NCI-H510A treated with DMSO at 0.1 percent for 48 hours (cell line): ENCODE measurements at places on chromosomes 16 and 17.

GRCh38 chr16:86805188-86805587 lies 226.8 kb downstream of the FOXL1 start:
- no peak for DNase-seq

- DNase-seq, result no peak
Observed at GRCh38 chr17:12853921-12854320, 64.6 kb downstream of the ARHGAP44 start.

DNA sequence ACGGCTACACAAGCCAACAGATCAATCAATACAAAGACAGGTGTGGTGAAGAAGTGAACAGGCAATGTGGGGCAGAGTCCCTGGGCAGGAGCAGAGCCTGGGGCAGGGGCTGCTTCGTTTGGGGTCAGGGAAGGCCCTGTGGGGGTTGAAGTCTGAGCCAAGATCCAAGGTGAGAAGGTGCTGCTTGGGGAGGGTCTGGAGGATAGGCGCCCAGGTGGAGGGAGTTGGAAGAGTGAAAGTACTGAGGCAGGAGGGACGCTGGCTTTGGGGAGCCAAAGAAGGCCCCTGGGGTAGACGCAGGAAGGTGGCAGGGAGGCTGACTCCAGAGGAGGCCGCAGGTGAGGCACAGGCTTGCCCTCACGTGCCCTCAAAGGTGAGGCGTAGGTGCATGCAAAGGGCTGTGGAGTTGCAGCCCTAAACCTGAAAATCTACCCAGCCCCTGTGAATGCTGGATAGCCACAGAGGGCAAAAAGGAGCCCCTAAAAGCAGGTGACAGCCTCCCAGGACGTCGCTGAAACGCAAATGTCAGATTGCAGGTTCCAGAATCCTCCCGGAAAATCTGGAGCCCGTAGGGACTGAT lies 33.3 kb downstream of the WFDC1 start:
- DNase-seq, result no peak

GRCh38 chr17:82231312-82231561 lies 2.4 kb downstream of the SLC16A3 start:
- DNase-seq, result no peak

DNA sequence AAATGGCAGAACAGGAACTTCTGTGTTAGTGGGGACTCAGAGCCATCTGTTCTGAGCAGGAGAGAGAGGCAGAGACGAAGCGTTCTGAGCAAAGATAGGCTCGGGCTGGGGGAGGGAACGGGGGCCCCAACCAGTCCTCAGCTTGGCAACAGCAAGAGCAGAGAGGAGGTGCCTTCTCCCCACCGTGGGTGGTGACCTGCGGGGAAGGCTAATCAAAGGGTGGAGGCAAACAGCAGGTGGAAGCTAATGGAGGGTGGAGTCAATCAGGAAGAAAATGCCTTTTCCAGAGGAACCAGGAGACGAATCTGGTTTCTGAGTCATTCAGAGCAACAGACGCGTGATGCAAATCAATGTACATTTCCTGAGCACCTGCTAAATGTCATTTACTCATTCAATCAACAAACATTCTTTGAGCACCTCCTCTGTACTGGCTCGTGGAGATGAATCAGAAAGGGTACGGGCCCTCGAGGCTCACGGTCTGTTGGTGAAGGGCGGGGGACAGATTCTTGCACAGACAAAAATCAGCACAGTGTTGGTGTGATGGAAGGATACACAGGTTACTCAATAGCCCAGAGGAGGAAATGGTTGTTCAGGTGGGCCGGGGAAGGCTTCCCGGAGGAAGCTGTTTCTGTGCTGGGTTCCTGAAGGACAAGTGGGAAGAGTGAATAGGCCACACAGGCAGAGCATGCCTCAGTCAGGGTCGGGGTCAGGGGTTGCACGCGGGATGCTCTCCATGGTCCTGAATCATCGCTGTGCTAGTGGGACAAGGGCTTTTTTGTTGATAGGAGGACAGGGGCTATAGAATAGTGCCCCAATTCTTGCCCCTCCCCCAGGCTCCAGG lies 5.7 kb upstream of the SPNS2 start:
- peak; percentile 17 for DNase-seq

DNA sequence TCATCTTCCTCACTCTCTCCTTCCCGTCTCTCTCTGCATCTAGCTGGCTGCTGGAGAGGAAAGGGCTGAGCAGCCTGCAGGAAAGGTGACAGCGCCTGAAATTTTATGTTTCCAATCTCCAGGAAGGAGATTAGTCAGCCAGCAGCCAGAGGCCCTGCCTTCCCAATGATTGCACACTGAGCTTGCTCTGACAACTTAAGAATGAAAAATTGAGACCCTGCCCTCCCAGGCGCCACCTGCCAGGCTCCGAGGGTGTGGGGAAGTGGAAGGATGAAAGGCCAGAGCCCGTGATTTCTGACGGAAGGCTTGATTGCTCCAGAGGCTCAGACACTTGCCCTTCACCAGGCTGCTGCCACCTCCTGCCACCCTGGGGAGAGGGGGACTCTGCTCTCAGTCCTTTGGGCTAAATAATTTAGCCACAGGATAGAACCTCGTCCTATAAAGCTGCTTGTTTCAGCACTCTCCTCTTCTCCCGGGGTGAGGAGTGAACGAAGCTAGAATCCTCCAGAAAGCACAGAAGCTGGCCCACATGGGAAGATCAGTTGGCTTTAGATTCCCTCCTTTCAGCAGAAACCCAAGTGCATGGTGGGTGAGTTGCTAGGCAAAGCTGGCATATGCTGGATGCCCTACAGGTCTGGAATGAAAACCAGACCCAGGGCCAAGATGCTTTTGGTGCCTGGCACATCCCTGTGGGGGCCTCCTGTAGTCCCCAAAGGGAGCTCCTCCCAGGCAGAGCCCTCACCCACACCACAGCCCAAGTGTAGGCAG lies 33.5 kb downstream of the GRIN2C start:
- DNase-seq, result no peak

- no peak for DNase-seq
Observed at GRCh38 chr16:90048347-90048722, 28.8 kb downstream of the PRDM7 start.

- DNase-seq, result no peak
Observed at GRCh38 chr17:31653691-31654090, 205.4 kb downstream of the COPRS start.

DNA sequence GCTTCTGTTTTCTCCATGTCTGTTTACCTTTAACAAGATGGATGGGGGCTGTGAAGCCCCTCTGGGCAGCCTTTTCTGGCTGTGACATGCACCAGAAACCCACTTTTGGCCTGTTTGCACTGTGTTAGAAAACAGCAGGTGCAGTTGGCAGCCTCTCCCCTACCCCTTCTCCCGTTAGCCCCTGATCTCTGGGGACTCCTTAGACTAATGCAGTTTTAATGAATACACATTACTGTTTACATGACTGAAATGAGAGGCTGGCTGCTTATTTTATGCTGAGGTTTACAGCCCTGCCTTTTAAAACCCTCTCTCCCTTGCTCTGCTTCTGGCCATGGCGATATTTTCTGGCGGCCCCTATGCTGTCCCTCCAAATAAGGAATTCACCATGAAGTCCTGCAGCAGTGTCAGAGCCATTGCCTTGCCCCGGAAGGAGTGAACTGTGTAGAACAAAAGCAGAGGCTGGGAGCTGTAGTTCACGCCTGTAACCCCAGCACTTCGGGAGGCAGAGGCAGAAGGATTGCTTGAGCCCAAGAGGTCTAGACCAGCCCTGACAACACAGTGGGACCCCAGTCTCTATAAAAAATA lies 79.3 kb downstream of the PRKCB start:
- DNase-seq, result no peak

GRCh38 chr16:4179020-4179419 lies 62.8 kb upstream of the ADCY9 start:
- no peak for DNase-seq

- DNase-seq, result peak; percentile 79
Observed at GRCh38 chr17:32141679-32142037, 644 bp upstream of the RHOT1 start.

DNA sequence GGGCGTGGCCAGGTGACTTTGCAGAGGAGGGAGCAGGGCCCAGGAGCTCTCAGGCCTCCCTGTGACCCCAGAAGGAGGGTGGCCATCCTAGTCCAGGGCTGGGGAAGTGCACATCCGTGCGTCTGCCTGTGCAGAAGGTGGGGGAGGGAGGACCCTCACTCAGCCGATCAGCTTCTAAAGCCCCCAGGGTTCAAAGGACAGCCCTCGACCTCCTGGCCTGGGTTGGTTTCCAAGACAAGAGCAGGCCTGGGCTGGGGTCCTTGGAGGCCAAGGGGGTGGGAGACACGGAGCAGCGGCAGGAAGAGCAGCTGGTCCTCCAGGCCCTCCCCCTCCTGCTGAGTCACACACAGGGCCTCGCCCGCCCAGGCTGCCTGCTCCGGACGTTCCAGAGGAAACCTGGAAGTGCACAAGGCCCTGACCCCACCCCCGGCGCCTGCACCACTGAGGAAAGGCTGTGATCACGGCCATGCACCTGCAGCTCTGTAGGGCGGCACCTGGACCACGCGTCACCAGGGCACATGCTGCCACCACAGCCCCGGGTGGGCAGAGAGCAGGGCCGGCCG lies 67.1 kb upstream of the ZNF469 start:
- no peak for DNase-seq

DNA sequence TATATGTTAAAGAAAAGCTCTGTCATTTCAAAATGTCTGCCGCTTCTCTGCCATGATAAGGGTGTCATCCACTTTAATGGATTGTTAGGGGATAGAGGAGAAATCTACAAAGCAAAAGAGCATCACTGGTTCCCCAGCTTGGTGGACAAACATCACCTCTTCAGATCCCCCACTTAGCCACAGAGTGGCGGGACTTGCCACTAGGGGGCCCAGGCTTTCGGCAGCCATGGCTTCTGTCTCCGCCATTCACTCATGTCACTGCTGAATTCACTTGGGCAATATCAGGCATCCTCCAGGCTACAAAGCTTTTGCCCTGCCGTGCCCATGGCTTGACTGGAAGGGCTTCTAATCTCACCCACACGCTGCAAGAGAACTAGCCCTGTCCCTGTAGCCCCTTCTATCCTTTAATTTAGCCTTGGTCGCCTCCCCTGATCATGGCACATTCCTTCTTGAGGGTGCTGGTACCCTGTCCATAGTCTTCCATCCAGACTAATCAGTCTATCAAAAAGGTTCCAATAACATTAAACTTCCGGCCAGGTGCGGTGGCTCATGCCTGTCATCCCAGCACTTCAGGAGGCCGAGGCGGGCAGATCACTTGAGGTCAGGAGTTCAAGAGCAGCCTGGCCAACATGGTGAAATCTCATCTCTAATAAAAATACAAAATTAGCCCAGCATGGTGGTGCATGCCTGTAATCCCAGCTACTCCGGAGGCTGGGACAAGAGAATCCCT lies 34.7 kb downstream of the SBK1 start:
- peak; percentile 84 for DNase-seq

- DNase-seq, result no peak
Observed at GRCh38 chr16:88065747-88066142, 114.5 kb downstream of the BANP start.

DNA sequence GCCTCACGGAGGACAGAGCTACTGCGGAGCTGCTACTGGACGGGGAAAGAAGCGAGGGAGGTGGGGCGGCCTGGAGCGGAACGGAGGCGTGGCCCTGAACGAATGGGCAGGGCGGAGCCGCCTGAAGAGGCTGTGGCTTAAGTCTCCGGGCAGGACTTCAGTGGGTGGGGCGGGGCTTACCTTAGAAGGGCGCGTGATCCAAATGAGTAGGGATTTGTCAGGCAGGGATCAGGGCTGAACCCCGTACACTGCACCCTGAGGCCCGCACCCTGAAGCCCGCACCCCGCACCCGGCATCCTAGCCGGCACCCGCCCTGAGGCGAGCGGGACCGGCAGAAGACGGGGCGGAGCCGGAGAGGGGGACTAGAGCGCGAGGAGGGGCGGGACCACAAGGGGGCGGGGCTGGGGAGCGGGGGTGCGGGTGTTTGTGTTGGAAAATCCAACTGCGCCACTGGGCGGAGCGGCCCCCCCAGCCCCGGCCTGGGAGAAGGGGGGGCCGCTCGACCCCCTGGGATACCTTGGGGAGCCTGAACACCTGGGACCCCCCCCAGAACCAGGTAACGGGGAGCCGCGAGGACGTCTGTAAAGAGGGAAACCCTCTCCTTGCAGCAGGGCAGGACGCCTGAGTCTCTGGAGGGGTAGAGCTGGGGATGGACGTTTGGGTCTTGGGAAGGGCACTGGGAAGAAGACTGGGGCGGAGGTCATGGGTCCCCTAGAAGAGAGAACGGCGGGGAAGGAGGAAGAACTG lies at the start of gene KDM6B:
Gene KDM6B, plus strand, starts transcription at position 423 of the 747 bp plus-strand sequence. CDS start 11,338 bp downstream, outside the sequence.
- peak; percentile 89 for DNase-seq

- DNase-seq, result no peak
Observed at GRCh38 chr17:48954300-48954755, 9.7 kb upstream of the SNF8 start.

GRCh38 chr16:1073262-1073558 lies 663 bp downstream of the SSTR5 start:
- DNase-seq, result no peak

DNA sequence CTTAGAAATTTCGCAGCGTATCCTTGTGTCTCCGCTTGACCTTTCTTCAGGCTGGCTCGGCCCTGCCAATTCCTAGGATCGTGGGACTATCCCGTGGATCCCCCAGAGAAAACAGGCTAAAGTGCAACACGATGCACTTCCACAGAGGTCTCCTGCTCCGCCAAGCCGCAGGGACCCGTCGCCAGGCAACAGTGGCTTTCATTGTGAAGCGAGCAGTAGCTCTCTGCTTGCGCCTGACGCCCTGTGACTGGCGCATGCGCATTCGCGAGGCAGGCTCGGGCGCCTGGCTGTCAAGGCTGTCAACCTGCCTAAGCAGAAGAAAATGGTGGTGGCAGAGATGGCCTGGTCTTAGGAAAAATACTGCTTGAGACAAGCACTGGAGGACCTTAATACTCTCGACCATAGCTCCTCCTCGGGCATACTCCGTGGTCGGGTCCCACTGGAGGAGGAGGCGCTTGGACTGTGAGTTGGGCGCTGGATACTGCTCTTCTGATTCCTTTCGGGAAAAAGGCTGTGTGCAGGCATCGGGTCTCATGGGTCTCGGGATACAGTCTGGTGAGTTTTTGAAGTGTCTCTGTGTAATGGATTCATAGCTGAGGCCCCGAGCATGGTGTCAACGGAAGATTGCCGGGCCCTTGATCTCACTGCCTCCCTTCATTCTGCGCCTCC lies 2336.1 kb downstream of the TP53TG3F start:
- DNase-seq, result peak; percentile 8

DNA sequence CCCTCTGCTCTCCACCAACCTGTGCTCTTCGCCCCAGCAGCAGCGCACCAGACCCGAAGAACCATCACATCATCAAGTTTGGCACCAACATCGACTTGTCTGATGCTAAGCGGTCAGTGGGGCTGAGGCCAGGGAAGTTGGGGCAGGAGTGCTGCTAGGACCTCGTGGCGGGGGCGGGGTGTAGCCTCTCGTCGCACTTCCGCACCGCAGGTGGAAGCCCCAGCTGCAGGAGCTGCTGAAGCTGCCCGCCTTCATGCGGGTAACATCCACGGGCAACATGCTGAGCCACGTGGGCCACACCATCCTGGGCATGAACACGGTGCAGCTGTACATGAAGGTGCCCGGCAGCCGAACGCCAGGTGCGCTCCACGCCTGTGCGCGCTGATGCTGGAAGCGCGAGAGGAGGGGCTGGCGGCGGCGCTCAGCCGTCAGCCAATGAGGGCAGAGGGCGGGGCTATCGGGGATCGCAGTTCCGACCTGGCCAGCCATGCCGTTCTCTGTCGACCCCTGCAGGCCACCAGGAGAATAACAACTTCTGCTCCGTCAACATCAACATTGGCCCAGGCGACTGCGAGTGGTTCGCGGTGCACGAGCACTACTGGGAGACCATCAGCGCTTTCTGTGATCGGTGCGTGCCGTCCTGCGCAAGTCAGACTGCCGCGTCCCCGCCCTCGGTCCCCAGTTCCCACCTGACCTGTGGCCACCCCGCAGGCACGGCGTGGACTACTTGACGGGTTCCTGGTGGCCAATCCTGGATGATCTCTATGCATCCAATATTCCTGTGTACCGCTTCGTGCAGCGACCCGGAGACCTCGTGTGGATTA lies 3.2 kb upstream of the TMEM88 start:
- peak; percentile 15 for DNase-seq

GRCh38 chr16:70661918-70662641 lies 15.7 kb downstream of the IL34 start:
- no peak for DNase-seq
